Inflammatory macrophage treated with lipopolysaccharide for 4 hours (primary cell): ENCODE measurements at places on chromosomes 16 and 17.

DNA sequence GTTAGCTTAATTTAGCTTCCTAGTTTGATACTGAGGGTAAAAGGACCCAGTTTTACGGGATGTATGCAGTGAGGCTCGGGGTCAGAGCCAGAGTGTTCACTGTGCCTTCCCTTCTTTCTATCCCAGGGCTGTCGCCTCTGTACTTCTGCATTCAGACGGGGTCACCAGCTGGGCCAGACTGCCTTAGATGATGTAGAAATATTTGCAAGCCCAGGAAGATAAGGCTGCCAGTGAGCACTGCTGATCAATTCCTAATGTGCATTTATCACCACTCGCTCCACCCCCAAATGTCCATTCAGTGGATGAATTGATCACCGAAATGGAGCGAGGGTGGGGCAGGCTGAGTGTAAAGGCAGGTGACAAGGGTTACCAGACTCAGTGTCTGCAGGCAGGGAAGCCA, 9.1 kb downstream of the SHISA6 start:
- DNase-seq = no peak

DNA sequence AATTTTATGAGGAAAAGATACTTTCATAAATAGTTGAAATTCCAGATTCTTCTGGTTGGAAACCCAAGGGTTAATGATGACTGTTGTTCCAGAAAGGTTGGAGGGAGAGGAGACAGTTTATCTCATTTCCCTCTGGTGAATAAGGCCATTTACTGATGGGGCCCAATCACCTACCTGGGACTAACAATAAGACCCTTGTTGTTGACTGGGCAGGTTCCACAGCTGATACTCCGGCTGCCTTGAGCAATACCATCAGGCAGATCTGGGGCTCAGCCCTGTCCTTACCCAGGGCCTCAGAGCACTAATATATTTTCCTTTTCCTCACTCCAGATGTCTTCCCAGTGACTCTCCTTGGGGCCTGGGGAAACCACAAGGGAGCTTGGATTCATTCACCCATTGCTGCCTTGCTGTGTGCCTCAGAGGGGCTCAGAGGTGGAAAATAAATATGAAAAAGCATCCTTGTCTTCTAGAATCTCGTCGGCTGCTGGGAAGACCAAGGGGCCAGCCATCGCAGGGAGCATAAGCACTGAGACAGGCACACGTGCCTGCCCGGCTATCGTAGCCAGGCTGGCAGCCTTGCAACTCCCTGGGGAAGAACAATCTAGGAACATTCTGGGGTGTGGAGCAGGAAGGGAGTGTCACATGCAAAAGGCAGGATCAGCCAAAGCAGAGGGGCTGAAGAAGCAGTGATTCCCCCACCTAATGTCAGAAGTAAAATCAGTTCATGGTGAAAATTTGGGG, 54.4 kb downstream of the MPRIP start:
- no peak for DNase-seq

- no peak for DNase-seq
These were observed 62.3 kb downstream of the CYTH1 start for GRCh38 chr17:78719630-78720298.

GRCh38 chr17:29409963-29410362, 19.8 kb downstream of the TAOK1 start:
- DNase-seq = no peak

GRCh38 chr16:19497176-19497575, 24.7 kb downstream of the GDE1 start:
- peak; percentile 87 for DNase-seq

GRCh38 chr17:58351182-58351581, 819 bp downstream of the SUPT4H1 start:
- no peak for DNase-seq

DNA sequence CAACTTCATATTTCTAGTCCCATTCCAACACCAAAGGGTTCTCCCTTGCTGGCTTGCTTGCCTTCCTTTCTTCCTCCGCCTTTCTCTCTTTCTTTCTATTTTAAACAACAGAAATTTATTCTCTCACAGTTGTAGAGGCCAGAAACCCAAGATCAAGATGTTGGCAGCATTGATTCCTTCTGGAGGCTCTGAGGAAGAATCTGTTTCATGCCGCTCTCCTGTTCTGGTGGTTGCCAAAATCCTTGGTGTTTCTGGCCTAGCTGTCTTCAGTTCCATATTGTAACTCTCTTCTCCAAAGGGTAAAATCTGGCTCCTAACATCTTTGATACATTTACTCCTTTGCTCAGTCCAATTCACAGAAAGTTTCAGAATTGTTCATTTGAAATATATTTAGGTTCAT, 3.0 kb upstream of the ANKRD40CL start:
- no peak for DNase-seq

GRCh38 chr17:43846963-43847371, at the start of gene CD300LG:
TSS of gene CD300LG (plus strand) at chr17:43847176. CDS start at chr17:43847217, 41 bp downstream.
- DNase-seq = peak; percentile 49

GRCh38 chr16:75647112-75647491, 363 bp downstream of the KARS1 start:
- DNase-seq = peak; percentile 60

DNA sequence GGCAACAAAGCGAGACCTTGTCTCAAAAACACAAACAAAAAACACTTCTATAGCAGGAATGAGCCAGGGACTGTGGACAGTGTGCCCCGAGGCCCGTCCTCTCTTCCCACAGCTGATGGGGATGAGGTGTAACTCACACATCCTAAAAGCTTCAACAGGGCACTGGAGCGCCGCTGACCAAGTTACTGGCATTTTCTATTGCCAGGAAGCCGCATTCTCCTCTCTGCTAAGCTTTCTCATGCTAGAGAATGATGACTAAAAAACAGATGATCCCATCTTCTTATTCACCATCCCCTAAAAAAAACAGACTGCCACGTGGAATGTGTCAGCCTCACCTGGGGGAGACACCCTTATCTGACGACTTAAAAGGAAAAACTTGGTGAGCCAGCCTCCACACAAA, 16.3 kb downstream of the CARHSP1 start:
- DNase-seq = no peak

DNA sequence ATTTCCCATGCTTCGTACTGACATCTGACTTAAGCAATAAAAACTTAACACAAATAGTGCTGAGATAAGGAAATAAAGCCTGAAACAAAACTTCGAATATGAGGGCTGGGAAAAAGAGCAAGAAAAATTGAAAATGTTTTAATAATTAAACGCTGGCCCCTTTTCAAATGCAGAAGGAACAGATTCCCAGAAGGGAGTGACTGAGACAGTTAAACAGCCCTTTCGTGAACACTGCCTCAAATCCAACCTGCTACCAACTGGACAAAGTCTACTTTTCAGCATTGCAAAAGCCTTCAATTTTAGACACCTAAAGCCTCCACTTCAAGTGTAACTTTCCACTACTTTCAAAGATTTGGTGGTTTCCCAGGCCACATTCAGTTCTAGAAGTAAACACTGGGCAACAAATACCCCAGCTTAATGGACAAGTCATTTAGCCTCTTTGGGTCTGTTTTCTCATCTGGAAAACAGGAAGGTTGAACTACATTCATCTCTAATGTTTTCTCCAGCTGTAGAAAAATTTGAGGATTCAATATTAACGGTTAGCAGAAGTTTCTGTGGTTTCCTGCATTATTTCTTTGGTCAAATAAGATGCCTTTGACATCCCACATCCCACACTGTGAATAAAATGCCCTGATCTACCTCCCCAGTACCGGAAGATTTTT, 11.8 kb downstream of the RFFL start:
- DNase-seq = peak; percentile 28

- no peak for DNase-seq
These were observed 60.4 kb downstream of the GPRC5B start for GRCh38 chr16:19824216-19824615.

DNA sequence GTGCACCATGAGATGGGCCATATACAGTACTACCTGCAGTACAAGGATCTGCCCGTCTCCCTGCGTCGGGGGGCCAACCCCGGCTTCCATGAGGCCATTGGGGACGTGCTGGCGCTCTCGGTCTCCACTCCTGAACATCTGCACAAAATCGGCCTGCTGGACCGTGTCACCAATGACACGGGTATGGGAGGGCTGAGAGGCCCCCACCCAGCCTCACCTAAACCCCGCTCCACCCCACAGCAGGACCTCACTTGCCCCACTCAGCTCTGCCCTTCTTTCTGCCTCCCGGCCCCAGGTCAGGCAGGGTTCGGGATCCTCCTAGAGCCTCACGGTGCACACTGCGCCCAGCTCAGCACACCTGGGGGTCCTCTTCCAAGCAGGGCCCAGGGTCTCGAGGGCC, 5.6 kb downstream of the ACE start:
- DNase-seq = no peak

DNA sequence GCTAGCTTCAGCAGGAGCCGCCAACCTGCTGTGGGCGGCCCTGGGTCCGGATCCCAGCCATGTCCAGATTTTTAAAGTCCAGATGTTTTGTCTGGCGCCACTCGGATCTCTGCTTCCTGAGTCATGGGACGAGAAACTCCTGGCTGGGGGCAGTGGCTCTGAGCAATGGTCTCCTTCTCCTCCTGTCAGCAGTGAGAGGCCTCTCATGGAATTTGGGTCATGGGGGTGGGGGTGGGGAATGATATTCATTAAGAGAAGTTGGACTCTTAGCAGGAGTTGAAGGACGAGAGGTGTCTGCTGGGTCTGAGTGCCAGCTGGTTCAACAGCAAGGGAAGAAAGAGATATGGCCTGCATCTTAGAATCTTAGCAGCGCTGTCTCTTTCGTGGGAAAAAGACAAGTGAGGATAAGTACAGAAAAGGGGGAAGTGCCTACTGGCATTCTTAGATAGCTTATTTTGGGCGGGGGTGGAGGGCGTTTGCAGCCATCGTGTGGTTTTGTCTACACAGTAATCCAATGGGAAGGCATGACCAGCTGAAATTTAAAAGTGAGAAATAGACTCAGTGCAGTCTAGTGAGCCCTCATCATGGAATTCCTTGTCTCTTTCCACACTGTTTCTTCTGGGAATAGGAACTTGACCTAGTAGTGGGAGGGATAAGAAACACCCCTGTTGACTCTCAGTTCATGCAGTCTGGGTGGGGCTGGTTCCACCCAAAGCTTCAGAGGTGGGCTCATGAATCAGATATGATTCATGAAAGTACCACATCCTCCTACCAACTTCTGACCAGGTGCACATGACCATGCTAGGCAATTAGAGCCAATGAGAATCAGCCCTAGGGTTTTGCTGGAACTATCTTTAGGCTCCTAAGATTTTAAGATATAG, 80.5 kb downstream of the MYH13 start:
- peak; percentile 57 for DNase-seq

GRCh38 chr16:23145608-23146007, 3.6 kb downstream of the USP31 start:
- no peak for DNase-seq

DNA sequence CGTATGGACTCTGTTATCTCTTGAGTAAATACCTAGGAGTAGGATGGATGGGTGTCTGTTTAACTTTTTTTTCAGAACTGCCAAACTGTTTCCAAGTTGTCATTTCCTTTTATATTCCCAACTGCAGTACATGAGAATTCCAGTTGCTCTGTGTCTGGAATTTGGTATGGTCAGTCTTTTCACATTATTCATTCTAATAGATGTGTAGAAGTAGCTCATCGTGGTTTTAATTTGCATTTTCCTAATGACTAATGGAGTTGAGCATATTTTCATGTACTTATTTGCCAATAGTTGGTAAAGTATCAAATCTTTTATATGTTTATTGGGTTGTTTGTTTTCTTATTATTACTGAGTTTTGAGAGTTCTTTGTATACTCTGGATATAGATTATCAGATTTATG, 27.0 kb downstream of the MRTFB start:
- no peak for DNase-seq

DNA sequence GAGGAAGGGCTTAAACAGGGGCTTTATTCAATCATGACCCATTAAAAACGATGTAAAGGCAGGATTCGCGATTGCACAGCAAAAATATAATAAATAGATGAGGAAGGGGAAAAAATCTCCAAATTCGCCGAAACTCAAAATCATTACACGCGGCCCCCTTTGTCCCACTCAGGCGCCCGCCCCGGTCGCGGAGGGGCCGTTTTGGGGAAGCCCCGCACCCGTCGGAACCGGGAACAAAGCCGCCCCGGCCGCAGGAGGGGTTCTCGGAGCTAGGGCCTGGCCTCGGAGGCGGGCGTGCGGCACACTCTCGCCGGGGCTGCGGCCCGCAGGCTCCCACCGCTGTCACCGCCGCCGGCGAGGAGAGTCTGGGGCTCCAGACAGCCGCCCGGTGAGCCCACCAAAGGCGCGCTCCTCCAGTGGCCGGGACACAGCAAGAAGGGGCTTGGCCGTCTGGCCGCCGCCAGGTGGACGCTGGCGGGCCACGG, 521 bp downstream of the C16orf87 start:
- peak; percentile 27 for DNase-seq

DNA sequence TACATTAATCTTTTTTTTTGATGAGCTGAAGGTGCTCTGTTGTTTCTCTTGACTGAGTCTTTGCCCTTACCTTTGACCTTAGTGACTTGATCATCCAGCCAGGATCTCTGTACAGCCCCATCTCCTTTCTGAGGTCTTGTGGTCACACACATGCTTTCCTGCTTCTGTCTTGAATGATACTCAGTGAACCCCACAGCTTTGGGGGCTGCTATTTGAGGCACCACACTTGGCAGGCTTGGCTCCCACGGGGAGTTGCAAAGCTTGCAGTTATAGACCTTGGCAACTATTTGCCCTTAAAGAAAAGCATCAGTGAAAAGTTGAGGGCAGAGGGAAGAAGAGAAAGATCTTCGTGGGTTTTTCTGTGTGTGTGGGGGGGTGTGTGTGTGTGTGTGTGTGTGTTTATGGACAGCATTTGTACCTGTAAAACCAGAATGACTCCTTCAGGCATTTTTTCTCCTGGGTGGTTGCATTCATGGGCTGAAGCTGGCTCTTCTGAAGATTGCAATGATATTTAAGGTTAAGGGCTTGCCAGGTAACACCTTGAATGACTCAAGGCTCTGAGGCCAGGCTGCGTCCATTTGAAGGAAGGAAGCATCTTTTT, 101.6 kb downstream of the MSI2 start:
- no peak for DNase-seq

- no peak for DNase-seq
These were observed 12.9 kb downstream of the GJD3 start for GRCh38 chr17:40351359-40352236.

GRCh38 chr16:25256695-25257469, 763 bp downstream of the ZKSCAN2 start:
- DNase-seq = no peak

- no peak for DNase-seq
These were observed at the start of gene TLE7 for GRCh38 chr16:71442051-71442440. TSS of gene TLE7 (minus strand) at chr16:71442054. CDS start at chr16:71433324, 8,730 bp downstream.

GRCh38 chr17:75785016-75785890, 647 bp downstream of the UNK start:
- peak; percentile 91 for DNase-seq
